ENCODE measurements at places on chromosomes 1 and 21.

- H3K36me3 ChIP-seq, result no peaks in the 10 kb centered on the region
- H3K4me3 ChIP-seq, result no peak overlapping the region
- H3K4me1 ChIP-seq, result no peaks in the 10 kb centered on the region
- H3K27ac ChIP-seq, result no peak overlapping the region
- no peak for DNase-seq
Measured at GRCh38 chr1:208888376-208888775, 644.2 kb upstream of the PLXNA2 start.

DNA sequence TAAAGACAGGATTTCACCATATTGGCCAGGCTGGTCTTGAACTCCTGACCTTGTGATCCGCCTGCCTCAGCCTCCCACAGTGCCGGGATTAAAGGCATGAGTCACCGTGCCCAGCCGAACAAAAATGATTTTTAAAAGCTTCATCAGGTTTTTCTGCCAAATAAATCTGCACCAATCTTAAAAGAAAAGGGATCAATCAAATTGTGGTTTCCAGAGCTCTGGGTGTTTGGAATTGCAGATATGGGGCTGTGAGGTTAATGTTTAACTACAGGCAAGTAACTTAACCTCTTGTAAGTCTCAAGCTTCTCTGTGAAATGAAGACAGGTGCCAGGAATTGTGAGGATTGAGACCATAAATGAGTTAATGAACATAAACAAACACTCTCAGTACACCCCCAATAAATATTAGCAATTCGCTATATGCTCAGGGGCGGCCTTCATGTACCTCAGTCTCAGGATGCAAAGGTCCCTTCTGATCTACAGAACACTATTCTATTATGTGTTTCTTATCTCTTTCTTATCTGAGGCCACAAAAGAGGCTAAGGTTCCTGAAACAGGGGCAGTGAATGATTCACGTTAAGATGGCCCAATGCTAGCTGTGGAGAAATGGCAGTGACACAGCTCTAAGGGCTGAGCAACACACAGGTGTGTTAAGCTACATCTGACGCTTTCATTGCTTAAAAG, 7.1 kb upstream of the GNPAT start:
- H3K36me3 ChIP-seq, result peaks cover 13% of the 10 kb centered on the region
- H3K27ac ChIP-seq, result no peak overlapping the region
- H3K27me3 ChIP-seq, result no peaks in the 10 kb centered on the region

- no peak overlapping the region for H3K27ac ChIP-seq
- H3K4me1 ChIP-seq, result no peaks in the 10 kb centered on the region
- H3K27me3 ChIP-seq, result peaks cover 27% of the 10 kb centered on the region
- no peaks in the 10 kb centered on the region for H3K36me3 ChIP-seq
- no peak overlapping the region for H3K4me3 ChIP-seq
Measured at GRCh38 chr1:204782118-204782700, 88.5 kb upstream of the NFASC start.

DNA sequence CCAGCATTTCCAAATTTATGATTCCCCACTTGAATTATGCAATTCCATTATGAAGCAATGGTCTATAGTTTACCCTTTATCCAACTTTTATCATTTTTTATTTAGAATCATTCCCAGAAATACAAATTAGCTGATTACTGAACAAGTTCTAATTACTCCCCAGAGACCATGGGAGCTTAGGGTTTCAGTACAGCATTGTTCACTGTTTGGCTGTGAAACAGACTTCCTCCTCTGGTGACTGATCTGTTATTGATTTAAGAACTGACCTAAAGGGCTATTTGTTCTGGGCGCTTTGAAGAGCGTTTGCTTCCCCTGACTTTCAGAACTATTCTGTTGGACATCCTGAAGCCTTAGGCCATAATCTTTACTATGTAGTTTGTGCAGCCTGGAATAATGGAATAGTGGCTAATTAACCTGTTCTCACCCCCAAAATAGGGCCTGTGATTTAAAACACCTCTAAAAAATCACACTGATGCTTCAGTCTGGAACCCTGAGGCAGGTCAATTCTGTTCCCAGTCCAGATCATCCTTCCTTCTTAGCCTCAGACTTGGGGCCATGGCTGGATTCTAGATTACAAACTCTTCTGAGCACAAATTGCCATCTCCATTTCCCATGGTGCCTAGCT, 58.7 kb downstream of the ALG14 start:
- no peak overlapping the region for H3K27ac ChIP-seq
- H3K4me3 ChIP-seq, result no peak overlapping the region
- no peak for DNase-seq

DNA sequence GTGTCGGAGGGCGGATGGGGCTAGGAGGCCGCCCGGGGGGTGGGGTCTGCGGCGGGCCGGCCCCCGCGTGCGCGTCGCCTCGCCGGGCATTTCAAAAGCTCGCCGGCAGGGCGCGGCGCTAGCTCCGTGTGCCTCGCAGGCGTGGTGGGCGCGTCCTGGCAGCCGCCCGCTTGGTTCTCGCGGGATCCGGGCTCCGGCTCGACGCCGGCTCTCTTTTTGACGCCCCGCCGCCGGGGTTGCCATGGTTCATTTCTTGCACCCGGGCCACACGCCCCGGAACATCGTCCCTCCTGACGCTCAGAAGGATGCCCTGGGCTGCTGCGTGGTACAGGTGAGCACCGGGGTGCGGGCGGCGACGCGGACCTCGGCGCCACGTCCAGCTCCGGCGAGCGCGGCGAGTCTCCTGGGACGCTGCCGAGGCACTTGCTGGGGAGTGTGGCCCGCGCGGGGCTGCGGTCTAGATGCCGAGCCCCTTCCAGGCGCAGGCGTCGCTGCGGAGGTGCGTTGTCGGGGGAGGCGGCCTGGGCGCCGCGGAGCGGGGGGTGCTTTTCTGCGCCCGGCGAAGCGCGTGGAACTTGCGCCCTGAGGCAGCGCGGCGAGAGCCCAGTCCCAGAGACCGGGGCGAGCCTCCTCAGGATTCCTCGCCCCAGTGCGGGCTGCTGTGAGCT, at the start of gene ZYG11A:
ZYG11A (plus strand) TSS at position 118 of the 668 bp plus-strand sequence; CDS start at position 242, 124 bp downstream.
- no peaks in the 10 kb centered on the region for H3K36me3 ChIP-seq
- H3K4me3 ChIP-seq, result peak within 1 kb of the TSS; percentile 90
- H3K4me1 ChIP-seq, result peaks cover 9% of the 10 kb centered on the region
- H3K27ac ChIP-seq, result no peak within 1 kb of the TSS
- DNase-seq, result peak; percentile 65

DNA sequence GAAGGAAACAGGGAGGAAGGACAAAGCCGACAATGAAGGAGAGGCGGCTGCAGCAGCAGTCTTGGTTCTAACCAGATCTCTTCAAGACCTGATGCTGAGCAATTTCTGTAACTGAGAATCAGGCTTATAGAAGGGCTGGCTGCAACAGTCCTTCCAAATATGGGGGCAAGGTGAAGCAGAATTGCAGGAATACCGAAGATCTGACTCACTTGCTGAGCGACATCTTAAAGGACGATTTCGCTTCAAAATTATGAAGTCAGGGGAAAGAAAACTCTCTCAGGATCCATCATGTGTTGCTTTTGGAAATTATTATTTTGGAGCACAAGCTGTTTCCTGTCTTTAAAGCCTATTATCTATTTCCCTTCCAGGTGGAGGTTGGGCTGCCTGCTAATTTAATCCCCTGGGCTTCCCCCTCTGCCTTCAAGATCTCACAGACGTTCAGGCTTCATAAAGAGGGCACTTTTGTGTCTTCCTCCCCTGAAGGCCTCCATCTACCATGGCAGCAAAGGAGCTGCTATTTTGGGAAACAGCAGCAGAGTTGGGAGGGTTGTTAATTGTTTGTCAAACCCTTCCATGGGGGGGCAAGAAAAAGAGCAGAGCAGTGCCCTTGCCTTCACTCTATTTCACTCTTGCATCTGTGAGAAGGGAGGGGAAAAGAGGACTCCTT, 10.8 kb upstream of the IER5 start:
- H3K27ac ChIP-seq, result no peak overlapping the region
- H3K36me3 ChIP-seq, result peaks cover 9% of the 10 kb centered on the region
- H3K27me3 ChIP-seq, result peaks cover 15% of the 10 kb centered on the region
- no peak for DNase-seq
- no peak overlapping the region for H3K4me3 ChIP-seq
- H3K4me1 ChIP-seq, result peaks cover 6% of the 10 kb centered on the region

DNA sequence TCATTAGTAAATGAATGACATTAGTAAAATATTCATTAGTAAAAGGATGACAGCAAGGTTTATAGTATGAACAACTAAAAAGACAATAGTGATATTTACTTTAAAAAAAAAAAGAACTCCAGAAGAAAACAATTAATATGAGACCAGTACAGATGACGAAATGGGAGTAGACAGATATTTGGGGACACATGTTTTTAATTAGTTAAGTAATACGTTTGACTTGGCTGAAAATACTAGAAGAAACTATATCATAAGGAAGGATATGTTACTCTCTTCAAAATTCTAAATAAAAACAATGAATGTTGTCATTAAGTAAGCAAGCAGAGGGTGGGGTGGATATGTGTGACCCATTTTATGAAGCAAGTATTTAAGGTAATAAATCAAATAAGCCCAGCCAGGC, 61.9 kb downstream of the GPATCH2 start:
- no peaks in the 10 kb centered on the region for H3K4me1 ChIP-seq
- DNase-seq, result no peak
- no peak overlapping the region for H3K27ac ChIP-seq
- no peaks in the 10 kb centered on the region for H3K36me3 ChIP-seq
- H3K4me3 ChIP-seq, result no peak overlapping the region

GRCh38 chr1:215890438-215890837, 323.3 kb downstream of the KCTD3 start:
- no peak overlapping the region for H3K27ac ChIP-seq
- no peak for DNase-seq
- no peaks in the 10 kb centered on the region for H3K4me1 ChIP-seq
- H3K27me3 ChIP-seq, result no peaks in the 10 kb centered on the region

DNA sequence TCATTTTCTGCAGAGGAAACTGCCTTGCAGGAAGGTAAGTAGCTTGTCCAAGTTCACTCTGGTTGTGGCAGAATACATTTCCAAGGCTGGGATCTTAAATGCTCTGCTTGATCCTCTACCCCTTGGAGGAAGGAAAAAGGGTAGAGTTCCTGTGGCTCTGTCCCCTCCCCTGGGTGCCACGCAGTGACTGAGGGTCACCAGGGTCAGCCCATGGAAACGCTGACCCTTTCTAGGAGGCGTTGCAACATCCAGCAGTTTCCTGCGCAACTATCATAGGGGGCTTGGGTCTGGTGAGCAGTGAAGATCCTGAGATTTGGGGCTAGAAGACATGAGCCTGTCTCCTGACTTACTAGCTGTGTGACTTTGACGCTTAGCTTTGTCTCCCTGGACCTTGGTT, 29.4 kb upstream of the EPS8L3 start:
- H3K4me1 ChIP-seq, result no peaks in the 10 kb centered on the region
- peaks cover 7% of the 10 kb centered on the region for H3K27me3 ChIP-seq
- no peaks in the 10 kb centered on the region for H3K36me3 ChIP-seq
- no peak for DNase-seq
- H3K27ac ChIP-seq, result no peak overlapping the region

GRCh38 chr1:36975642-36976041, 58.7 kb downstream of the GRIK3 start:
- H3K27me3 ChIP-seq, result peaks cover 16% of the 10 kb centered on the region
- no peaks in the 10 kb centered on the region for H3K36me3 ChIP-seq

DNA sequence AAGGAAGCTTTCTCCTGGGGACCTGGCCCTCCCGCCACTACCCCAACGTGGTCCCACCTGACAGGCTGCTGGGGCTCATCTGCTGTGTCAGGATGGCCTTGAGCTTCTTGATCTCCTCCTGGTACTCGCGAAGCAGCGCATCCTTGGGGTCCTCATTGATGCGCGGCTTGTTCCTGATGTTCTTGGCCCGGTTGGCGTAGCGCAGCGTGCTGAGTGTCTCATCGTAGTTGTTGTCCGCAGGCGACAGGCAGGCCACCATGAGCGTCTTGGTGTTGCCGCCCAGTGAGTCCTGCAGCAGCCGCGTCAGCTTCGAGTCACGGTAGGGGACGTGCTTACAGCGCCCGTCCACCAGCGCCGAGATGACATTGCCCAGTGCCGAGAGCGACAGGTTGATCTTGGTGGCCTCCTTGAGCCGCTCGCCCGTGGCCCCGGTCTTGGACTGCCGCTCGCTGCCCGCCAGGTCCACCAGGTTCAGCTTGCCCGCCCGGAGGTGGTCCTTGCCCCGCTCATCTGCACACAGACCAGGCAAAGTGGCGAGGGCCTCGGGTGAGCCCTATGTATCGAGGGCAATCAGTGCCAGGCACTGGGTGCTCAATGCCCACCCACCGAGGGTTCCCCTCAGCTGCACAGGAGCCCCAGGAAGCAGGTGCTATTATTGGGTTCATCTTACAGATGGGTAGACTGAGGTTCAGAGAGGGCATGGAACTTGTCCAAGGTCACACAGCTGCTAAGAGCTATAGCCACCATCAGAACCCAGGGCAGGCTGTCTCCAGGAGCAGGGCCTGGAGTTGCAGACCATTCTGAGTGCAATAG, 13.2 kb downstream of the KIF17 start:
- H3K27me3 ChIP-seq, result peaks cover 23% of the 10 kb centered on the region
- no peak overlapping the region for H3K4me3 ChIP-seq
- no peaks in the 10 kb centered on the region for H3K4me1 ChIP-seq
- H3K27ac ChIP-seq, result no peak overlapping the region
- H3K36me3 ChIP-seq, result no peaks in the 10 kb centered on the region
- DNase-seq, result no peak

- no peak overlapping the region for H3K27ac ChIP-seq
- no peak overlapping the region for H3K4me3 ChIP-seq
- peaks cover 39% of the 10 kb centered on the region for H3K4me1 ChIP-seq
- no peak for DNase-seq
Measured at GRCh38 chr1:50416553-50417453, 6.4 kb downstream of the DMRTA2 start.

- no peaks in the 10 kb centered on the region for H3K36me3 ChIP-seq
- H3K27ac ChIP-seq, result no peak overlapping the region
- H3K4me3 ChIP-seq, result no peak overlapping the region
- DNase-seq, result no peak
- H3K27me3 ChIP-seq, result peaks cover 5% of the 10 kb centered on the region
- no peaks in the 10 kb centered on the region for H3K4me1 ChIP-seq
Measured at GRCh38 chr1:41442697-41443251, 41.7 kb downstream of the EDN2 start.

DNA sequence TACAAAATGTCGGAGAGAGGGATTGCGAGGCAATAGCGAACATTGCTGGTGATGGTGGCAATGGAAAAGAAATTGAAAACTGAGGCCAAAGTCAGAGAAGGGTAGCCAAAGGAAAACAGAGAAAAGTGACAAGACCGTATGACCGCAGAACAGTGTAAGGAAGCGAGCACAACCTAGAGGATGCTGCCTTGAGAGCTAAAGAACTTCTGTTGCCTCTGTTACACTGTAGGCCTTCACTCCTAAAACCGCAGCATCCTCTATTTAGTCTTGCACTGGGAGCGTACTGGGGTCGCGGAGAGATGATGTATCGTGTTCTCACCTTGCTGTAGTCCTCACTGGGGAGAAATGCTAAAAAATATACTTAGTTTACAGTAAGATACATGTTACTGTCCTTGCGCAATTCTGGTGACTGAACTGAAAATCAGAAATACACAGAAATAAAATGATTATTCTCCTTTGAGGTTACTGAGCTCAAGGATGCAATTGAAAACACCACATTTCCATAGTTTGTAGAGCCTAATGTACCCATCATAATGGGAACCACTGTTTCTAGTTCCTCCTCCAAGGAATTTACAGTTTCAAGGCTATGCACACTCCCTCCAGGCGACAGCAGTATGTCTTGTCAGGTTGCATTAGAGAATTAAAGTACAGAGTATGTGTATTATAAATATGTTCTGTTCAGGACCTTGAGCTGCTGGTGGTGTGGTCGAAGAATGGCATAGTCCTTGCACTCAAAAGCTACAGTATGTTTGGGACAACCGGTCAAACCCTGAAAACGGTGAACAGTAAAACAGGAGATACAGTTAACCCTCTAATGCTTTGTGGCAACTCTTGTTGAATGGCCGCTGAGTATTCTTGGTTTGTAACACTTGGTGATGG, 1.3 kb downstream of the NEK7 start:
- no peaks in the 10 kb centered on the region for H3K27me3 ChIP-seq
- H3K36me3 ChIP-seq, result peaks cover 8% of the 10 kb centered on the region
- peak overlapping the region; percentile 96 for H3K27ac ChIP-seq
- DNase-seq, result peak; percentile 10

Measured in naive B cell (primary cell).